Osteoblast (primary cell): ENCODE measurements at places on chromosomes 6 and 20. TPM values are rescaled to one million over a fixed set of nuclear protein-coding genes. Genes with fewer than 3 reads are reported as not detected.
A peak's percentile ranks its signal among the peaks of the same experiment; 100 is the strongest.

DNA sequence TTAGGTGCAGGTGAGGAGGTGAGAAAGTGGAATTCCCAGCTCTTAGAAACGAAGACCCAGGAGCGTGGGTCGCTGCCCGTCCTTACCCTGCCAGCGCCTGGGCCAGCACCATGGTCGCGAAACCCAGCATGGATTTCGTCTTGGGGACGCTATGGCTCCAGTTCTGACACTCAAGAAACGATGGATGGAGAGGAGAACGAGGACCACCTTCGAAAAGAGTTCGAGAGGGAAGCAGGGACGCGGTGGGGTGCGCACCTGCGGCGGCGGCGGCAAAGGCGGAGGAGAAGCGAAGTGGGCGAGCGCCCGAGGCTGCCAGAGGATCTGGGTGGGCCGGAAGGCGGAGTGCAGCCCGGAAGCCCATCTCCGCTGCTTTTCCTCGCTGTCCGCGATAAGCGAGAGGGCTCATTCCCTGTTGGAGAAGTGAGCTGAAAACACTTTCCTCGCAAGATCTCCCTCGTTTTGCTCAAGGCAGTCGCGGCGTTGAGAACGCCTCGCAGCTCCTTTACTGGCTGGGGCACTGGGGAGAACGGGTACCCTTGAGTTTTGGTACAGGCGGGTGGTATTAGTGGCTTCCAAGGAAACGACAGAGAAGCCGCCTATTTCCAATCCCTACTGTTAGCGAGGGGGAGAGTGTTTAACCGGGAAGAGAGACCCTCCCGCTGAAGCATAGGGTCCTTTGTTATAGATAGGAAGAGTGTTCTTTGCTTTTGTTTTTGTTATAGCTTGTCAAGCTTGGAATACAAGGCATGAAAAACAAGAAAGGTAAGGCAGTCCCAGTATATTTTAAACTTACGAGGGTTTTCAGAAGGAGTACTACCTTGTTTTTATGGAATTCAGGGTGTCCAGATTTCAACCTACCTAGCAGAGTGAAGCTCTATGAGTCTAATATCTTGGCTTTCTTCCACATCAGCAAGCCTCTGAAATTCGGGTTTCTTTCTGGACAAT lies 109.5 kb downstream of the TRIM27 start:
- H3K27ac ChIP-seq: no peak overlapping the region
- peak overlapping the region; percentile 56 for H3K4me3 ChIP-seq
- H3K4me1 ChIP-seq: peaks cover 16% of the 10 kb centered on the region
- DNase-seq: no peak

- H3K4me3 ChIP-seq: peak within 1 kb of the TSS; percentile 51
- peaks cover 31% of the 10 kb centered on the region for H3K4me1 ChIP-seq
- H3K27ac ChIP-seq: peak within 1 kb of the TSS; percentile 17
Observed at GRCh38 chr20:63696628-63697356, at the start of gene TNFRSF6B. TSS of gene TNFRSF6B (plus strand) at chr20:63696652. CDS start at chr20:63696768, 116 bp downstream.

FAXC gene
- total RNA-seq: 0.88 and 1.1 TPM in 2 replicates

CYP39A1 gene
- 4.1 and 4.3 TPM in 2 replicates for total RNA-seq

KIF25 gene
- not detected in 2 replicates for total RNA-seq

- no peak overlapping the region for H3K4me3 ChIP-seq
- H3K4me1 ChIP-seq: peaks cover 56% of the 10 kb centered on the region
- peak overlapping the region; percentile 26 for H3K27ac ChIP-seq
- peaks cover 71% of the 10 kb centered on the region for H3K36me3 ChIP-seq
- H3K27me3 ChIP-seq: no peaks in the 10 kb centered on the region
Observed at GRCh38 chr6:52534363-52534762, 42.5 kb downstream of the TRAM2 start.

- H3K36me3 ChIP-seq: no peaks in the 10 kb centered on the region
- H3K27me3 ChIP-seq: no peaks in the 10 kb centered on the region
- no peaks in the 10 kb centered on the region for H3K4me1 ChIP-seq
- H3K4me3 ChIP-seq: no peak overlapping the region
- no peak for DNase-seq
- no peak overlapping the region for H3K27ac ChIP-seq
Observed at GRCh38 chr6:86030875-86031274, 388.2 kb upstream of the SYNCRIP start.

- no peak overlapping the region for H3K4me3 ChIP-seq
- no peaks in the 10 kb centered on the region for H3K36me3 ChIP-seq
- no peaks in the 10 kb centered on the region for H3K27me3 ChIP-seq
- DNase-seq: peak; percentile 73
- no peak overlapping the region for H3K27ac ChIP-seq
- peaks cover 9% of the 10 kb centered on the region for H3K4me1 ChIP-seq
Observed at GRCh38 chr6:151276112-151276740, 36.5 kb downstream of the AKAP12 start.

TMEM74B gene
- total RNA-seq: not detected in 2 replicates

DNA sequence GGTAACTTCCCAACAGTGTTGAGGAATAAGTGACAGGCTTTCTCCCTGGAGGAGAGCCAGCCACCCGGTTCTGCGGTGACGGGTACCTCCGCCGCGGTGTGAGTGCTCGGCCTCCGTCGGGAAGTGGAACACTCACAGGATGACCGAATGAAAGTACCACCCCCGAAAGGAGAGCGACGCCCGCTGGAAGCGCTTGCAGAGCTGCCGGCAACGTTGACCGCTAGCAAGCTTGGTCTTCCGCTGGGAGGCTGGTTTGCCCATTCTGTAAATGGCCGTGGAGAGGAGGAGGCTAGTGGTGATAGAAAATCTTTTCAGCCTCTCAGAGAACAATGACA lies 614 bp upstream of the TMEM242 start:
- peak overlapping the region; percentile 99 for H3K4me3 ChIP-seq
- no peaks in the 10 kb centered on the region for H3K36me3 ChIP-seq
- DNase-seq: peak; percentile 83
- no peaks in the 10 kb centered on the region for H3K27me3 ChIP-seq
- H3K27ac ChIP-seq: peak overlapping the region; percentile 88
- peaks cover 16% of the 10 kb centered on the region for H3K4me1 ChIP-seq

OR2B6 gene
- not detected in 2 replicates for total RNA-seq

DNA sequence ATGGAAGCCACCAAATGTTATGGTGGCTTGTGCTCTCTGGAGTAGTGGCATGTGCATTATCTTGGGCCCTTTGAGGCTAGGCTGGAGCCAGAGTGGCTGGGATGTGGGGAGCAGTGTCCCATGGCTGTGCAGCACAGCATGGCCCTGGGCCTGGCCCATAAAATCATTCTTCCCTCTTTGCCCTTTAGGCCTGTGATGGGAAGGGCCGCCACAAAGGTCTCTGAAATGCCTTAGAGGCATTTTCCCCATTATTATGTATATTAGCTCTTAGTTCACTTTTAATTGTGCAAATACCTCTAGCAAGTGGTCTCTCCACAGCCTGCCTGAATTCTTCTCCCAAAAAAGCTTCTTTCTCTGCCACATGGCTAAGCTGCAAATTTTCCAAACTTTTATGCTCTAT lies 297.3 kb upstream of the IRAK1BP1 start:
- H3K36me3 ChIP-seq: no peaks in the 10 kb centered on the region
- no peak for DNase-seq
- H3K4me3 ChIP-seq: no peak overlapping the region
- H3K27me3 ChIP-seq: no peaks in the 10 kb centered on the region
- H3K4me1 ChIP-seq: no peaks in the 10 kb centered on the region

DNA sequence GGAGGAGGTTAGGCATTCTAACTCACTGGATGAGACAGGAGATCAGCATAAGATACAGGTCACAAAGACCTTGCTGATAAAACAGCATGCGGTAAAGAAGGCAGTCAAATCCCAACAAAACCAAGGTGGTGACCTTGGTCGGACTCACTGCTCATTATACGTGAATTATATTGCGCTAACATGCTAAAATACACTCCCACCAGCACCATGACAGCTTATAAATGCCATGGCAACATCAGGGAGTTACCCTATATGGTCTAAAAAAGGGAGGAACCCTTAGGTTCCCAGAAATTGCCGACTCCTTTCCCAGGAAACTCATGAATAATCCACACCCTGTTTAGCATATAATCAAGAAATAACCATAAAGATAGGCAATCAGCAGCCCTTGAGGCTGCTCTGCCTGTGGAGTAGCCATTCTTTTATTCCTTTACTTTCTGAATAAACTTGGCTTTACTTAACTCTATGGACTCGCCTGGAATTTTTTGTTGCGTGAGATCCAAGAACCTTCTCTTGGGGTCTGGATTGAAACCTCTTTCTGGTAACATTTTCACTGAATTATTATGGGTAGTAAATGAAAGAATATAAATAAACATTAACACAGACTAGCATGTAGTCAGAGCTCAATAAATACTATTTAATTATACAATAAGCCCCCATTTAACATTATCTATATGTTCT lies 3.0 kb upstream of the LAMA4 start:
- H3K36me3 ChIP-seq: no peaks in the 10 kb centered on the region
- H3K27me3 ChIP-seq: no peaks in the 10 kb centered on the region
- H3K4me1 ChIP-seq: peaks cover 7% of the 10 kb centered on the region
- DNase-seq: no peak
- H3K27ac ChIP-seq: no peak overlapping the region
- H3K4me3 ChIP-seq: no peak overlapping the region

CBFA2T2 gene
- total RNA-seq: 10.3 and 11.2 TPM in 2 replicates

DNA sequence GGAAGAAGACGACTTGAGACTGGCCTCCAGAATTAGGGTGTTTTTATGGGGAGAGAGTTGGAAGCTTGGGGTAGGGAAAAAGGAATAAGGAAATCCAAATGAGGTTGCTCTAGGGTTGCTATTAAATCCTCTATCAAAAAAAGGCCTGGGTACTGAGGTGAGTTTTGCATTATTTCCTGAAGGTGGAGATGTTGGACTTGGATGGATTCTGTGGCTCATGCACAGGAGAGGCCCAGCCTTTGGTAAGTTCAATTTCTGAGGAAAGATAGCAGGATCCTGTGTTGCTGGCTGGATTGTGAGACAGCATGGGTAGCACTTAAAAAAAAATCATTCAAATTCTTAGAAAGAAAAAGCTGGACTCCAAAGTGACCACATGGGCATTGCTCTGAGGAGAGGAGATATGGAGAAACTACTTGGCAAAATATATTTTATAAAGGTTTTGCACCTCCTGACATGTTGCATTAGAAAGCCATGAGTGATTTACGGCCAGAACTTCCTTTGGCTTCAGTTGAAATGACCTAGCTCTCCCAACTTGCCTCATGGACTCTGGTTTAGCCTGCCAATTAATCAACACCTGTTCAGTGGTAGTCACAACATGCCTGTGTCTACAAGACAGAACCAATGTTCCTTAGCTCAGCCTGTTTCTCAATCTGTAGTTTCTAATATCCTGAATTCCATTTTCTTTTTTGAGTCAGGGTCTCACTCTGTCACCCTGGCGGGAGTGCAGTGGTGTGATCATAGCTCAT lies 152.1 kb upstream of the RALGAPA2 start:
- no peaks in the 10 kb centered on the region for H3K27me3 ChIP-seq
- H3K27ac ChIP-seq: no peak overlapping the region
- H3K36me3 ChIP-seq: no peaks in the 10 kb centered on the region
- no peak for DNase-seq
- no peaks in the 10 kb centered on the region for H3K4me1 ChIP-seq

DNA sequence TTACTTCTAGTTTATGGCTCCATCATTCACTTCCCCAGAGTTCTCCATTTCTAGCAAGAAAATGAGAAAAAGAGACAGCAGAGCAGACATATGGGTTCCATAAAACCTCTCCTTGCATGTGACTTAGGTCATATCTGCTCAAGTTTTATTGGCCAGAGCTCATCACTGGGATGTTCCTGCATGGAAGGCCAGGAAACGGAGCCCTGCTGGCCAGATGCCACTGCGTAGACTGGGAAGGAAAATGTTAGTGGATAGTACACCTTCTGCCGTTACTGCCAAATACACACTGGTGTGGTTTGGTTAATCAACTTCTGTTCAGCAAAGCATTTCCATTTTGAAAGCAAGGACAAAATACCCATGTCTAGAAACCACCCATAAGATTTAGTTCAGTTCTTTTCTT lies 220.6 kb upstream of the TSHZ2 start:
- DNase-seq: no peak
- no peak overlapping the region for H3K4me3 ChIP-seq
- H3K27me3 ChIP-seq: no peaks in the 10 kb centered on the region

SCUBE3 gene
- total RNA-seq: 30.4 and 62.5 TPM in 2 replicates

POU5F1 gene
- total RNA-seq: 0.29 and 2.5 TPM in 2 replicates

DNA sequence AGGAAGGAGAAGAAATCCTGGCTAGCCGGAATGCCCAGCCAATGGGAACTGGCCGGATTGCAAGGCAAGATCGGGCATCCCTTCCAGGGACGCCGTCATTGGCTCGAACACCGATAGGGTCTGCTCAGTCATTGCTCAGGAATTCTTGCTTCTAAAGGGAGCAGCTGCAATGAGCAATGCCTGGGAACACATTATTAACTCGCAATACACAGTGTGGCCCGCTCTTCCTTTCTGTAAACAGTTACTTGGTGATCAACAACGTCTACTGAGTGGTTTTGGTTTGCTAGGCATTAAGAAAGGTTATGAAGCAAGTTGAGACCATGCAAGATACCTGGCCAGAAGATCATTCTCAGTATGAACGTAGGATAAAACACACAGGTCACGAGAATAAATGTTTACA lies 165.4 kb upstream of the CITED2 start:
- peak; percentile 85 for DNase-seq
- no peaks in the 10 kb centered on the region for H3K27me3 ChIP-seq
- no peaks in the 10 kb centered on the region for H3K36me3 ChIP-seq
- peaks cover 24% of the 10 kb centered on the region for H3K4me1 ChIP-seq
- H3K27ac ChIP-seq: peak overlapping the region; percentile 89
- peak overlapping the region; percentile 18 for H3K4me3 ChIP-seq

RIN2 gene
- 55.7 and 63.6 TPM in 2 replicates for total RNA-seq

- H3K4me1 ChIP-seq: no peaks in the 10 kb centered on the region
- peak; percentile 3 for DNase-seq
- no peaks in the 10 kb centered on the region for H3K27me3 ChIP-seq
- no peak overlapping the region for H3K27ac ChIP-seq
- H3K4me3 ChIP-seq: no peak overlapping the region
Observed at GRCh38 chr6:53210811-53211210, 62.2 kb upstream of the GCM1 start.

- no peak overlapping the region for H3K4me3 ChIP-seq
- no peak for DNase-seq
- H3K4me1 ChIP-seq: no peaks in the 10 kb centered on the region
- no peaks in the 10 kb centered on the region for H3K27me3 ChIP-seq
- H3K36me3 ChIP-seq: no peaks in the 10 kb centered on the region
Observed at GRCh38 chr6:157443066-157443800, 62.2 kb downstream of the ZDHHC14 start.

GRCh38 chr20:36773107-36773596 lies 411 bp downstream of the DSN1 start:
- DNase-seq: peak; percentile 41
- H3K36me3 ChIP-seq: no peaks in the 10 kb centered on the region
- peaks cover 28% of the 10 kb centered on the region for H3K4me1 ChIP-seq
- peak overlapping the region; percentile 93 for H3K4me3 ChIP-seq
- peak overlapping the region; percentile 91 for H3K27ac ChIP-seq
- H3K27me3 ChIP-seq: no peaks in the 10 kb centered on the region

DNAJC5 gene
- 41.5 and 53.9 TPM in 2 replicates for total RNA-seq

DNA sequence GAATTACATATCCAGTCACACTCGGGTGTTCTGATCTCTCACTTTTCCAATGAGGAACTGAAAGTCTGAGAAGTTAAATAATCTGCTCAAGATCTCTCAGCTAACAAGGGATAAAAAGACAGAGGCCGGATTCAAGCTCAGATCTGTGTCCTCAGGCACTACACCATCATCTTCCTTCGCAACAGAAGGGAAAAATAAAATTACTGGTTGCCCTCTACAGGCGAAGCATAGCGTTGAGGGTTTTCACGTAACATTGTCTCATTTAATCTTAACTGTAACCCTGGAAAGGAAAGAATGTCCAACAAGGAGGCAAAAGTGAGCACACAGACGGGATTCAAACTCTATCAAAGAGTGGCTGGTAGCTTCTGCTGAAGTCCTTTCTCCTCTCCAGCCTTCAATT lies 67.8 kb upstream of the ANKEF1 start:
- peaks cover 12% of the 10 kb centered on the region for H3K27me3 ChIP-seq
- DNase-seq: peak; percentile 61
- no peak overlapping the region for H3K4me3 ChIP-seq
- no peaks in the 10 kb centered on the region for H3K36me3 ChIP-seq
- H3K4me1 ChIP-seq: no peaks in the 10 kb centered on the region
